Activated CD8-positive, alpha-beta memory T cell treated with anti-CD3 and anti-CD28 coated beads for 36 hours (primary cell): ENCODE measurements at places on chromosomes 2 and 18. TPM values are rescaled to one million over a fixed set of nuclear protein-coding genes. Genes with fewer than 3 reads are reported as not detected.

Gene SPATA3
- total RNA-seq = 0.44 TPM

Gene PRSS56
- total RNA-seq = not detected

Gene IGFBP5
- total RNA-seq = not detected

Gene NEUROD1
- not detected for total RNA-seq

Gene UGT1A1
- not detected for total RNA-seq

Gene DPP10
- total RNA-seq = not detected

Gene FBXO48
- 1.4 TPM for total RNA-seq

Gene AQP12B
- not detected for total RNA-seq

Gene SLC8A1
- total RNA-seq = 0.23 TPM

Gene ST8SIA5
- total RNA-seq = not detected

Gene SOWAHC
- 0.06 TPM for total RNA-seq

Gene PIEZO2
- total RNA-seq = not detected

Gene FBXO36
- total RNA-seq = 0.82 TPM

Gene KCNG2
- total RNA-seq = not detected

Gene CYP27A1
- not detected for total RNA-seq

Gene TMEM200C
- total RNA-seq = not detected

Gene TM4SF20
- not detected for total RNA-seq

Gene BIN1
- 82.9 TPM for total RNA-seq

Gene FSHR
- not detected for total RNA-seq

Gene AMER3
- total RNA-seq = not detected

Gene TLX2
- 0.25 TPM for total RNA-seq

Gene IGFBP2
- 5.8 TPM for total RNA-seq

Gene LYG2
- total RNA-seq = not detected

Gene ZFP36L2
- 101 TPM for total RNA-seq

Gene CHRNA1
- total RNA-seq = not detected

Gene OBSL1
- total RNA-seq = 1.2 TPM

Gene DHRS9
- total RNA-seq = 0.19 TPM

Gene REG1B
- total RNA-seq = not detected

Gene ALK
- not detected for total RNA-seq

Gene DYNAP
- not detected for total RNA-seq

Gene TMEM182
- 4.0 TPM for total RNA-seq

Gene DTNA
- total RNA-seq = not detected

Gene ARHGAP15
- 36.1 TPM for total RNA-seq

Gene NEURL3
- total RNA-seq = 0.13 TPM

Gene ASPRV1
- total RNA-seq = 0.61 TPM

Gene LMAN1
- 114 TPM for total RNA-seq

Gene GPC1
- 1.7 TPM for total RNA-seq

Gene BCL2L11
- 42.5 TPM for total RNA-seq

Gene GCG
- total RNA-seq = not detected

Gene CD8A
- total RNA-seq = 433 TPM

Gene NGEF
- 0.13 TPM for total RNA-seq

Gene MYO7B
- total RNA-seq = 0.15 TPM

Gene ALPG
- not detected for total RNA-seq

Gene LIMS2
- total RNA-seq = 8.3 TPM

Gene KCNS3
- not detected for total RNA-seq

Gene PKDCC
- not detected for total RNA-seq

Gene ADAM23
- 0.57 TPM for total RNA-seq

Gene MYO1B
- 12.1 TPM for total RNA-seq

Gene NYAP2
- not detected for total RNA-seq

Gene EMILIN2
- total RNA-seq = 25.4 TPM

Gene LIPG
- total RNA-seq = 0.08 TPM

Gene BCL11A
- 0.15 TPM for total RNA-seq

Gene MAP3K20
- total RNA-seq = 10.5 TPM

Gene SNTG2
- 1.1 TPM for total RNA-seq

Gene DLGAP1
- not detected for total RNA-seq

Gene ADRA2B
- 0.25 TPM for total RNA-seq
